ENCODE measurements at places on chromosomes 7 and 10. TPM values are rescaled to one million over a fixed set of nuclear protein-coding genes. Genes with fewer than 3 reads are reported as not detected.

GFRA1 gene
- total RNA-seq: not detected

NKX1-2 gene
- not detected for total RNA-seq

AKR1C1 gene
- 2.7 TPM for total RNA-seq

ZNF735 gene
- total RNA-seq: not detected

LIPM gene
- total RNA-seq: not detected

COBL gene
- not detected for total RNA-seq

KDM7A gene
- total RNA-seq: 39.2 TPM

RPEL1 gene
- 0.12 TPM for total RNA-seq

MRLN gene
- total RNA-seq: not detected

DNA sequence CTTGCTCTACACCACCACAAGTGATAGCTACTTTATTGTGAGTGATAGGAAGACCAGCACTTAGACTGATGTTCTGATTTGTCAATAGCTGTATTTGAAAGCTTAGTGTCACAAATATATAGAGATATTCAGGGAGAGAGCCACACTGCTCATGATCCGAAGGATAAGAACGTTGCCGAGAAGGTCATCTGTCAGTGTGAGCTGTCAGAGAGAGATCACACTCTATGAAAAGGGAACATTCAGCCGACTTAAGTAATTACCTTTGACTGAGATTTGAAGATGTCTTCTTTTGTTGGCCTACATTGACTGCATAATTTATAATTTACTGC lies 322.6 kb downstream of the TFEC start:
- H3K4me3 ChIP-seq: no peak overlapping the region
- no peaks in the 10 kb centered on the region for H3K36me3 ChIP-seq
- no peak for DNase-seq
- H3K4me1 ChIP-seq: no peaks in the 10 kb centered on the region
- H3K27me3 ChIP-seq: no peaks in the 10 kb centered on the region

- no peaks in the 10 kb centered on the region for H3K4me1 ChIP-seq
- no peaks in the 10 kb centered on the region for H3K36me3 ChIP-seq
- H3K27me3 ChIP-seq: no peaks in the 10 kb centered on the region
- H3K4me3 ChIP-seq: no peak overlapping the region
These were observed 397.9 kb downstream of the TNS3 start for GRCh38 chr7:47183862-47184590.

- H3K4me3 ChIP-seq: no peak overlapping the region
- no peak for DNase-seq
- no peak overlapping the region for H3K27ac ChIP-seq
- no peaks in the 10 kb centered on the region for H3K4me1 ChIP-seq
- no peaks in the 10 kb centered on the region for H3K36me3 ChIP-seq
These were observed 61.0 kb downstream of the DIP2C start for GRCh38 chr10:628386-629045.

GRCh38 chr10:35306852-35307251 lies 29.5 kb upstream of the CCNY start:
- no peak overlapping the region for H3K4me3 ChIP-seq
- H3K4me1 ChIP-seq: peaks cover 7% of the 10 kb centered on the region
- no peak for DNase-seq
- no peak overlapping the region for H3K27ac ChIP-seq
- no peaks in the 10 kb centered on the region for H3K36me3 ChIP-seq

GRCh38 chr7:158473221-158473620 lies 114.4 kb downstream of the PTPRN2 start:
- H3K27ac ChIP-seq: no peak overlapping the region
- peaks cover 7% of the 10 kb centered on the region for H3K27me3 ChIP-seq
- no peak overlapping the region for H3K4me3 ChIP-seq
- no peak for DNase-seq
- no peaks in the 10 kb centered on the region for H3K4me1 ChIP-seq
- no peaks in the 10 kb centered on the region for H3K36me3 ChIP-seq

DNA sequence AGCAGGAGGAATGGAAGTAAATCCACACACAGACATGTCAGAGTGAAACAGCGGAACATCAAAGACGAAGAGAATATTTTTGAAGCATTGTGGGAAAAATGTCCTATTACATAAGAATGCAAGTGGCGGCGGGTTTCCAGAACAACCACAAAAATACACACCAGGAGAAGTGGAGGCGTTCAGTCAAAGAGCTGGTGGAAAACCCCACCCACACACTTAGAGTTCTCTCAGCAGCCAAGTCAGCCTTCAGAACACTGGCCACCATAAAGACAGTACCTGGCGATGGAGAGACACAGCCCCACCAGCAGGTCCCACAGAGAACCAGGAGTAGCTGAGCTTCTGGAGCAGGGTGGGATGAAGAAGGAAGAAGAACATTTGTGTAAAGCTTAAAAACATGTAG lies 23.7 kb downstream of the NKX6-2 start:
- no peak overlapping the region for H3K27ac ChIP-seq
- H3K36me3 ChIP-seq: peaks cover under 1% of the 10 kb centered on the region
- no peaks in the 10 kb centered on the region for H3K27me3 ChIP-seq
- DNase-seq: no peak
- peaks cover 13% of the 10 kb centered on the region for H3K4me1 ChIP-seq

- peak within 1 kb of the TSS; percentile 86 for H3K27ac ChIP-seq
- H3K36me3 ChIP-seq: no peaks in the 10 kb centered on the region
- no peaks in the 10 kb centered on the region for H3K27me3 ChIP-seq
These were observed at the start of gene ARL4A for GRCh38 chr7:12686891-12687717. ARL4A (plus strand) TSS chr7:12687633; CDS start chr7:12688255, 622 bp downstream.

GRCh38 chr10:94402843-94403379 lies 570 bp downstream of the TBC1D12 start:
- peak; percentile 33 for DNase-seq
- H3K4me1 ChIP-seq: no peaks in the 10 kb centered on the region
- H3K27me3 ChIP-seq: peaks cover 59% of the 10 kb centered on the region
- H3K4me3 ChIP-seq: peak overlapping the region; percentile 89
- peaks cover 3% of the 10 kb centered on the region for H3K36me3 ChIP-seq
- no peak overlapping the region for H3K27ac ChIP-seq

DNA sequence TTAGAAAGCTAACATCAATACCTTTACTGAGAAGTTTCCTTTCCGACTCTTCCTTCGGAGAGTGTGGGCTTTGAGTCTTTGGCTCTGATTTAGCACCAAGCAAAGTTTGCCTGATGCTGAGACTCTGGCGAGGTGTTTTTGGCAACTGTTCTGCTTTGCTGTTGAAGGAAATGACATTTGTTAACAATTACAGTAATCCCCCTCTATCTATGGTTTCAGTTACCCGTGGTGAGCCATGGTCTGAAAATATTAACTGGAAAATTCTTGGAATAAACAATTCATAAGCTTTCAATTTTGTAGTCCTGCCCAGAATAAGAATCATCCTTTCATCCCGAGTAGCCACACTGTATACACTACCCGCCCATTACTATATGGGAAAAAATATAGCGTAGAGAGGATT lies 126.3 kb downstream of the ARHGAP21 start:
- peaks cover 5% of the 10 kb centered on the region for H3K36me3 ChIP-seq
- peaks cover 1% of the 10 kb centered on the region for H3K4me1 ChIP-seq
- no peak overlapping the region for H3K4me3 ChIP-seq

DNA sequence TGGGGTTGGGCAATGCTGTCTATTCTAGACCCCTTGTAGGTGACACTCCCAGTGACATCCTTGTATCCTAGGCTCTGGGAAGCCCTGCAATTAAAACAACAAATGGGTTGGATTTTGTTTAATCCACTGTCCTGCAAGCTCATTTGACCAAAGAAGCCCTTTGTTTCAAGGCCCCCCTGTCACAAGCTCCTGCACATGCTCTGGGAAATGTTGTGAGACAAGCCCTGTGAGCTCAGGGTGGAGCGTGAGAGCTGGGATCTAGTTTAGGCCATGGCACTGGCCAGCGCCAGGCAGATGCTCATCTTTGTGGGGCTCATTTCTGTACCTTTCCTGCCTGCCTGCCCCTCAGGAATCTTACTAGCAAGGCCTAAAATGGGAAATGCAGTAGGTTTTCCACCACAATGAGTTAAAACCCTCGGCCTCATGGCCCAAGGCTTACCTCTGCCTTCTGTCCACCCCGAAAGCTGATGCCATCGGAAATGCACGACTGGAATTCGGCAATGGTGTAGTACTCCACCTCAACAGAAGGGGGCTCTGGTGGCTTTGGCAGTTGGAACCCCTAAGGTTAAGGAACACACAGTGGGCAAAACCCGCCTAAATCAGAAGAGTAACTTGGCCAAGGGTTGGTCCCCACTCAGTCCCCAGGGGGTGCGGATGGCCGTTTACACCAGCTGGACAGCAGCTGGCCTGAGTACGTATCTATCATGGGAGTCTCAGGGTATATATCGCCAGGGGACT lies 112.0 kb downstream of the NEURL1 start:
- no peaks in the 10 kb centered on the region for H3K4me1 ChIP-seq
- H3K27ac ChIP-seq: no peak overlapping the region
- DNase-seq: peak; percentile 49

- no peak overlapping the region for H3K4me3 ChIP-seq
- peaks cover 17% of the 10 kb centered on the region for H3K27me3 ChIP-seq
- H3K36me3 ChIP-seq: peaks cover 2% of the 10 kb centered on the region
- H3K27ac ChIP-seq: no peak overlapping the region
These were observed 27.6 kb upstream of the PRPF18 start for GRCh38 chr10:13559124-13559700.

- no peaks in the 10 kb centered on the region for H3K4me1 ChIP-seq
- H3K27me3 ChIP-seq: no peaks in the 10 kb centered on the region
- H3K4me3 ChIP-seq: no peak overlapping the region
- DNase-seq: no peak
These were observed 189.9 kb upstream of the CXCL12 start for GRCh38 chr10:44574596-44575480.

GRCh38 chr7:4738711-4739527 lies 36.5 kb upstream of the AP5Z1 start:
- H3K27ac ChIP-seq: peak overlapping the region; percentile 38
- H3K36me3 ChIP-seq: no peaks in the 10 kb centered on the region
- peak; percentile 57 for DNase-seq
- H3K27me3 ChIP-seq: no peaks in the 10 kb centered on the region
- H3K4me3 ChIP-seq: peak overlapping the region; percentile 79

DNA sequence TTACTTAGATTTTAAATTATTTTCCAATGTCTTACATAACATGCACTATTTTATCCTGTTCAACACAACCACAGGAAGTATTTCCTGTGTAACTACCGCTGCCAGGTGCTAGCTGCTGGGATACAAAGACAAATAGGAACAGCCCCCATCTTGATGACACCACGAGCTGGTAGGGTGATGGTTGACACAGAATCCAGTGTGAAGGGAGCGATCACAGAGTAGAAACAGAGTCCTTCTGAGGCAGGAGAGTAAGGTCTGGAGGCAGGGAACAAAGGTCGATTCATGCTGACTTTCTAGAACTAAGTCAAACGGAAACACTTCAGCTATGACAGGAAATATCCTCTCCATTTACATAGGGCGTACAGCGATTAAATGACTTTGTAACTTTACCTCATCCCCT lies 232.3 kb downstream of the ADAM12 start:
- H3K4me1 ChIP-seq: peaks cover 4% of the 10 kb centered on the region
- no peaks in the 10 kb centered on the region for H3K27me3 ChIP-seq
- H3K27ac ChIP-seq: no peak overlapping the region
- no peak for DNase-seq
- H3K4me3 ChIP-seq: no peak overlapping the region
- no peaks in the 10 kb centered on the region for H3K36me3 ChIP-seq

DNA sequence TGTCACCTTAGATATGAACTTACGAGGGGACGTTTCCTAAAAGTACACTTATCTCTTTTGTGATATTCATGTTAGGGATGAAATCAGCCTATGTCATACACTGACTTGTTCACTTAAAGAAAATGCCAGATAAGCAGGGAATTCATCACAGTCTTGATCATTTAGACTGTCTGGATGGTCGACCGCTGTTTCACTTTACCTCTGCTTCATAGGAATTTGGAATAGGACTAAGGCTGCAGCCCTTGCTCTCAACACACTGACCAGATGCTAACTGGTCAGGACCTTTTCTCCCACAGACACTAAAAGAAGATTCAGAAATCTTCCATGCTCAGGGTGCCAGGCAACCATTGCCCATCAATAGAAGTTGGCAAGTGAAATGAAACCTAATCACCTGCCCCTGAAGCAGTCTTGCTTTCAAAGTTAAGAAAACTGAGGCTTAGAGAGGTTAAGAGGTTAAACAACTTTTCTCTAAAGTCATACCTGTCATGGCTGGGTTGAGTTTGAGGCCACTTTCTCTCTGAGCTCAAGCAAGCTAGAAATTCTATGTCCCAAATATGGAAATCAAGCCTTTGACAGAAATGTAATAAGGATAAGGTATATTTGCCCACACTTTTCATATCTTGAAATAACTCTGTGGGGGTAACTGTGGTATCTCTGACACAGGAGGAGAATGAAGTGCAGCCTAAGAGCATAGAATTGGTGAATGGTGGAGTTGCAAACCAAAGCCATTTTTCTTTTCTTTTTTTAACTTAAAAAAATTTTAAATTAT lies 77.1 kb downstream of the MAP3K8 start:
- H3K36me3 ChIP-seq: no peaks in the 10 kb centered on the region
- DNase-seq: no peak
- H3K4me1 ChIP-seq: peaks cover 19% of the 10 kb centered on the region

- no peak overlapping the region for H3K27ac ChIP-seq
- no peaks in the 10 kb centered on the region for H3K36me3 ChIP-seq
- H3K4me1 ChIP-seq: no peaks in the 10 kb centered on the region
- H3K27me3 ChIP-seq: no peaks in the 10 kb centered on the region
- DNase-seq: no peak
These were observed 196.0 kb downstream of the TMEM26 start for GRCh38 chr10:61257136-61257535.

DNA sequence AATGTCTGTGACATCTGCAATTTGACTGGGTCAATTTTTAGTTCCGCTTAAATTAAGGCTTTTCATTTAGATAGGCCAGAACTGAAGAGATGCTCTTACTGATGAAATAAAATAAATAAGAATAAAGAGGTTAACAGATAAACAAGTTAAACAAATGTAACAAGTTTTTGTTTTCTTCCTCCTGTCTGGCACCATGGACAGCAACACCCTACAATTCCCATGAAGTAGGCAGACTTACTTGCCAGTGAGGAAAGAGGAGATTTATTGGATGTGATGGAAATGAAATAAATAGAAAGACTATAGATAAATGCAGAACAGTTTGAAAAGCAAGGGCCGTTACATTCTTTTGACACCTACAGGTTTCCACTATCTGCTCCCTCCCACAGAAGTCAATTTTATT lies 118.5 kb downstream of the AMPH start:
- DNase-seq: no peak
- H3K27ac ChIP-seq: no peak overlapping the region
- peaks cover 7% of the 10 kb centered on the region for H3K27me3 ChIP-seq
- no peaks in the 10 kb centered on the region for H3K4me1 ChIP-seq
- H3K4me3 ChIP-seq: no peak overlapping the region
- H3K36me3 ChIP-seq: peaks cover 8% of the 10 kb centered on the region
